ENCODE measurements at places on chromosomes 11 and 22. TPM values are rescaled to one million over a fixed set of nuclear protein-coding genes. Genes with fewer than 3 reads are reported as not detected.

- DNase-seq: no peak
- no peak overlapping the region for H3K27ac ChIP-seq
- no peaks in the 10 kb centered on the region for H3K36me3 ChIP-seq
- peaks cover 3% of the 10 kb centered on the region for H3K4me1 ChIP-seq
- no peak overlapping the region for H3K4me3 ChIP-seq
These were observed 8.1 kb upstream of the NEU3 start for GRCh38 chr11:74980634-74981033.

DNA sequence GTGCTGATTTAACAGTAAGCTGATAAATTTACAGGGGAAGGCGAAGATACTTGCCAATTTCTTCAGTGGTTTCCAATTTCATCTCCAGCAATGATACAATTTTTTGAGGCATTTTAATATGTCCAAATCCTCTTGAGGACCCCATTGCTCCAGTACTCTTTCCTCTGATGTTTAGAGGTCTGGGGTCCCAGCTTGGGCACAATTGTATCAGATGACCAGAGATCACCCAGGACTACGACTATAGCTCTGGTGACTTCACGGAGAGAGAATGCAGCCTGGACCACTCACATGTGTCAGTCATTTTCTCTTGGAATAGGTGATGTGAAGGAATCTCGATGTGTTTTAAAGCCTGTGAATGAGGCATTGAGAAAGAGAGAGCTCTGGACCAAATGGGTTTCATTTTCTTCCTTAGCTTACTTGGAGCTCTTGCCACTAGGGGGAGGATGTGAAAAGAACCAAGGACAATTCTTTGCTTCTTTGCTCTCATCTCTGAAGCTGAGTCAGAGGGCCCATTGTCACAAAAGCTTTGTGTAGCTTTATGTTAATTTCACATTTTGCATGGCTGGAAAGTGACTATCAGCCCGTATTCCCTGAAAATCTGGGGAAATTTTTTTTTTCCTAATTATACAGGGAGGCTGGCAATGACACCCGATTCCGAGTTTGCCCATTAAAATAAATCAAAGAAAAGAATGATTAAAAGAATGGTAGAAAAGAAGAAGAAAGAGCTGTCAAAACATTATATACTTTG lies 6.7 kb upstream of the CCDC90B start:
- H3K4me1 ChIP-seq: no peaks in the 10 kb centered on the region
- no peak overlapping the region for H3K27ac ChIP-seq
- H3K27me3 ChIP-seq: no peaks in the 10 kb centered on the region
- DNase-seq: peak; percentile 83
- H3K36me3 ChIP-seq: no peaks in the 10 kb centered on the region

- H3K4me1 ChIP-seq: peaks cover 7% of the 10 kb centered on the region
- H3K27ac ChIP-seq: peak overlapping the region; percentile 33
- no peaks in the 10 kb centered on the region for H3K27me3 ChIP-seq
- no peak overlapping the region for H3K4me3 ChIP-seq
- no peak for DNase-seq
These were observed 13.4 kb downstream of the PRDM10 start for GRCh38 chr11:129989149-129989813.

DNA sequence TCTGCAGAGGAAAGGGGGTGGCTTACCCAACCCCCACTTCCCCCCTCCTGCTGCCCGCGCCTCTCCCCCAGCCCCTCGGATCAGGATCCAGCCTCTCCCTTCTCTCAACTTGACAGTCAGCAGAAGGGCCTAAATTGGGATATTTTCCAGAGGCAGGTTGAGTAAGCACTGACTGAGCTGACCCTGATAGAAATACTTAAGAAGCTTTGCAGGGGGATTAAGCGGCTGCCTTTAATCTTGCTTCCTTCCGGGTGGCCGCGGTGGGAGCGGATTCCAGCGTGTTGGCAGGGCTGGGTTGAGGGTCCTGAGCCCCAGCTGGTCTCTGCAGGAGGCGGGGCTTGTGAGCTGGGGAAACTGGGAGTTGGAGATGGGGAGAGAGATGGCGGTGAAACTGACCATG lies 445.2 kb downstream of the NTM start:
- no peak overlapping the region for H3K27ac ChIP-seq
- H3K36me3 ChIP-seq: no peaks in the 10 kb centered on the region
- peaks cover 11% of the 10 kb centered on the region for H3K27me3 ChIP-seq
- no peak overlapping the region for H3K4me3 ChIP-seq

GRCh38 chr22:31127181-31127772 lies 4.5 kb downstream of the INPP5J start:
- H3K4me3 ChIP-seq: no peak overlapping the region
- peaks cover 11% of the 10 kb centered on the region for H3K4me1 ChIP-seq
- H3K36me3 ChIP-seq: no peaks in the 10 kb centered on the region
- no peaks in the 10 kb centered on the region for H3K27me3 ChIP-seq

- peaks cover 22% of the 10 kb centered on the region for H3K4me1 ChIP-seq
- H3K27ac ChIP-seq: no peak overlapping the region
- H3K4me3 ChIP-seq: no peak overlapping the region
- DNase-seq: no peak
These were observed 575 bp upstream of the MOV10L1 start for GRCh38 chr22:50089231-50089630.

DNA sequence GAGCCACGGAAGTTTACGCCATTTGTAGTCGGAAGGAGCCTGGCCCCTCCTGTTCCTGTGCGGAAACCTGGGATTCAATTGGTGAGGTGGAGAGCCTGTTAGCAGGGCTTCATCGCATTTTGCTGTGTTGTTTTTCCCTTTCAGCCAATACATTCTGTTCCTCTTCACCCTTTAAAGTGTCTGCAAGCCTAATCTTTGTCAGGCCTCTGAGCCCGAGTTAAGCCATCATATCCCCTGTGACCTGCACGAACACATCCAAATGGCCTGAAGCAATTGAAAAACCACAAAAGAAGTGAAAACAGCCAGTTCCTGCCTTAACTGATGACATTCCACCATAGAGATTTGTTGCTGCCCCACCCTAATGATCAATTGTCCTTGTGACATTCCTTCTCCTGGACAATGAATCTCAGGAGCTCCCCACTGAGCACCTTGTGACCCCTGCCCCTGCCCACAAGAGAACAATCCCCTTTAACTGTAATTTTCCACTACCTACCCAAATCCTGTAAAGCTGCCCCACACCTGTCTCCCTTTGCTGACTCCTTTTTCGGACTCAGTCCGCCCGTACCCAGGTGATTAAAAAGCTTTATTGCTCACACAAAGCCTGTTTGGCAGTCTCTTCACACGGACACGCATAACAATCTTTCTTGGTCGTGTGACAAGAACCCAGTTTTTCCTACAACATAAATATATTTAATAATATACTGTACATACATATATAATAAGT lies 37.1 kb upstream of the MMP12 start:
- DNase-seq: no peak
- H3K27me3 ChIP-seq: no peaks in the 10 kb centered on the region
- no peak overlapping the region for H3K27ac ChIP-seq
- H3K4me1 ChIP-seq: no peaks in the 10 kb centered on the region

DNA sequence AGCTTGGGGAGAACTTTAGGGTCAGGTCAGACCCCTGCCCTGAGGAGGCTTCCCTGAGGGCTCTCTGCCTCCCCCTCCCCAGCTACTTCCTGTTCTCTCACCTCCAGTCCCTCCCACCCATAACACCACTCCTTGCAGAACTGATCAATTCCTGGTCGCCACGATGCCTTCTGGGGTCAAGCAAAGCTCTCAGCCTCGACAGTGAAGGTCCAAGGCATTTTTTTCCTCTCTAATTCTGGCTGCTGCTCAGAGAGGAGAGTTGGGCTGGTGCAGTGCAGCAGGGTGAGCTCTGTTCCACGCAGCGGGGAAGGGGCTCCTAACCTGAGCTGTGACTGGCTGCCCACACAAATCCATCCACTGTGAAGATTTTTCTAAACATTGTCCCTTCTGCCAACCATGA lies 628.4 kb downstream of the BRD1 start:
- no peak overlapping the region for H3K4me3 ChIP-seq
- DNase-seq: no peak
- no peak overlapping the region for H3K27ac ChIP-seq
- peaks cover 14% of the 10 kb centered on the region for H3K27me3 ChIP-seq

- H3K27me3 ChIP-seq: no peaks in the 10 kb centered on the region
- no peak overlapping the region for H3K27ac ChIP-seq
- DNase-seq: no peak
These were observed 1.1 kb downstream of the MUC5AC start for GRCh38 chr11:1158681-1159487.

DNA sequence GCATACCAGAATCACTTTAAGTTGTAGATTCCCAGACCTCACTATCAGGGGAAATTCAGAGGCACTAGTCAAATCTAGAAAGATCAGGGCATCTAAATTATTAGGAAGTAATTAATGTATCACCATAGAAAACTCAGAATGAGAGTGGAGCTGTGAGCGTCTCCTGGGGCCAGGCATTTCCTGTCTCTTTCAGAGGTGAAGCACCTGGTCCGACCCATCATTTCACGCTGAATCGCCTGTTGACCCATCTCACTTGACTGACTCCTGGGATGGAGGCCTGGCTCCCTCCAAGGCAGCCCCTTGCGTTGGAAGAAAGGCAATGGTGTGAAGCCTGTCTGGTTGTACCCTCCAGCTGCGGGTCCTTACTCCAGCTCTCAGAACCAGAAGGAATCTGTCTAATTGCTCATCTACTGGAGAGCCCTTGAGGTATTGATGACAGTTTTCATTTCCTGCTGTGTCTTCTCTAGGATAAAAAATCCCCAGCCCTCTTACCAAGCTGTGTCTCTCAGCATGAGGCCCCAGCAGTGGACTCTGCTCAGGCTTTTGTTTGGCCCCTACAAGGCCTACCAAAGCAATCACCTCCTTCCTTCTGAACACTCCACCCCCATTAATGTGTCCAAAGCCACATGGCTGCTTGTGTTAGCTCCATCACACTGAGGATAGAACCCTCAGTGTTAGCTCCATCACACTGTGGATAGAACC lies 93.2 kb upstream of the SYT13 start:
- H3K4me1 ChIP-seq: no peaks in the 10 kb centered on the region
- no peak overlapping the region for H3K4me3 ChIP-seq
- H3K27me3 ChIP-seq: no peaks in the 10 kb centered on the region
- no peak overlapping the region for H3K27ac ChIP-seq

DNA sequence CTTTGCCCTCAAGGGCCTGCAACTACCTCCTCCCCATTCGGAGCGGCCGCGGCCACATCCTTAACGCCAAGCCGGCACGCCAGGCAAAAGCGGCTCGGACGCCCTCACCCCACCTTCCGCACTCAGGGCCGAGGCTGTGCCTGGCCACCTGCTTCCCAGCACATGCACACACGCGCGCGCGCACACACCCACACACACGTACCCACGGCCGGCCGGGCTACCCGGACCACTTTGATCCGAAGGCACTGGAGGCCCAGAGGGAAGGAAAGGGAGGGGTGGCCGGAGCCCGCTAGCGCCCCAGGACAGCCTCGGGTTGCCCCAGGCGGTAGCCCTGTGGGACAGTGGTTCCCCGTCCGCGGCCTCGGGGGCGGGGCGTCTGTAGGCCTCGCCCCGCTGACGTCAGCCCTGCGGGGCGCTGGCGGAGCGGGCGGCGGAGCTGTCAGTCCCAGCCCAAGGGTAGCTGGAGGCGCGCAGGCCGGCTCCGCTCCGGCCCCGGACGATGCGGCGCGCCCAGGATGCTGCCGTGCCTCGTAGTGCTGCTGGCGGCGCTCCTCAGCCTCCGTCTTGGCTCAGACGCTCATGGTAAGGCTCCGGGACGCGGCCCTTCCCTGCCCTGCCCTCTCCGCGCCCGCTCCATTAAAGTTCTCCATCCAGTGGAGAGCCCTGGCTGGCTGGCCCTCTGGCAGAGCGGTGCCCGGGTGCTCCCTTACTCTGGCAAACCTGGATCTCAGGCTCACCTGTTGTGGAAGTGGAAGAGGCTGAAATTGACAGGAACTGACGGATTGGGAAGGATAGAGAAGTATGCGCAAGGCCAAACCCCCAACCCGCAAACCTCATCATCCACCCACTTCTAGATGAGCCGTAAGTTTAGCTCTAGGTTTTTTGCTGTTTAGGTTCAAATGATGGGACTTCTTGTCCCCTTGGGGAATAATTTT lies at the start of gene IL10RA:
TSS of gene IL10RA (plus strand) at position 442 of the 935 bp plus-strand sequence. CDS start at position 516, 74 bp downstream.
- H3K27me3 ChIP-seq: peaks cover 35% of the 10 kb centered on the region
- no peaks in the 10 kb centered on the region for H3K36me3 ChIP-seq
- peak within 1 kb of the TSS; percentile 37 for H3K4me3 ChIP-seq
- peak; percentile 91 for DNase-seq

DNA sequence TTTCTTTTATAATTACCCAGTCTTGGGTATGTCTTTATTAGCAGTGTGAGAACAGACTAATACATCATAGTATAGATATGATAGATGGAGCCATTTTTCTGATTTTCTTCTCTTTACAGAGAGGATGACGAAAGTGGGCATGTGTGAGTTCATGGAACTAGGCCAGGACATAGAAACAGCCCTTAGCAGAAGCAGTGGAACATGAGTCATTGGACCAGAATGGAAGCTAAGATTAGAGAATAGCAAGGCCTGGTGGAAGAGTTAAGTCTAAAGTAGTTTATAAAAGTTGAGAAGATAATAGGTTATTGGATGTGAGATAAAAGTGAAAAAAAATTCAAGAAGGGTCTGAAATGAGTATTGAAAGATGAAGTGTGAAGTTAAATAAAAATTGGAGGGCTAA lies 97.0 kb upstream of the MPPED2 start:
- peak; percentile 38 for DNase-seq
- H3K36me3 ChIP-seq: no peaks in the 10 kb centered on the region
- H3K4me1 ChIP-seq: no peaks in the 10 kb centered on the region

- no peaks in the 10 kb centered on the region for H3K36me3 ChIP-seq
- H3K4me3 ChIP-seq: no peak overlapping the region
- DNase-seq: no peak
- H3K4me1 ChIP-seq: no peaks in the 10 kb centered on the region
- no peaks in the 10 kb centered on the region for H3K27me3 ChIP-seq
These were observed 120.9 kb upstream of the NECTIN1 start for GRCh38 chr11:119849872-119850271.

DNA sequence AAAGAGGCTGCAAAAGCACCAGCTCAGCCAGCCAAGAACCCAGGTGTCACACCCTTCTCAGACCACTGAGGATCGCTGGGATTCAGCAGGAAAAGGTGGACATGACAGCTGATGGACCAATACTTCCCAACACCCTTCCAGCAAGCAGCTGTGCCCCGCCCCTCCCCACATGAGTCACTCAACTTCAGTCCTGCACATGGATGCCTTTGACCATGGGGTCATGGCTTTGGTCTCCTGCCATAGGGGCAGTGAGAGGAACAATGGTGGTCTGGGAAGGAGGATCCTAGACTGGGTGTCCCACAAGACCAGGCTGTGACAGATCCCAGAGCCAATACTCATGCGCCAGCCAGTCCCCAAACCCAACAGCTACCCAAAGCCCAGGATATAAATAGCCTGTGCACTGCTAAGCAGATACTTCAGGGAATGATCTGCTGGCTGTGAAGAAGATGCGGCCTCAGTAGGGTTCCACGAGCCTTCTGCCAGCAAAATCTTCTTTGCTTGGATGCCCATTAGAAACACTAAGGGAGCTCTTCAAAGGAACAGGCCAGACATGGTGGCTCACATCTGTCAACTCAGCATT lies 5.5 kb upstream of the RGL4 start:
- H3K27me3 ChIP-seq: no peaks in the 10 kb centered on the region
- H3K27ac ChIP-seq: no peak overlapping the region
- no peak overlapping the region for H3K4me3 ChIP-seq
- no peak for DNase-seq
- H3K4me1 ChIP-seq: no peaks in the 10 kb centered on the region
- no peaks in the 10 kb centered on the region for H3K36me3 ChIP-seq

OR52I2 gene
- total RNA-seq: not detected

TMEM126A gene
- total RNA-seq: 48.0 TPM

CARD10 gene
- 19.1 TPM for total RNA-seq

CLDN5 gene
- total RNA-seq: 4.9 TPM

ZFP91 gene
- total RNA-seq: 45.9 TPM

PPFIBP2 gene
- 55.8 TPM for total RNA-seq

PRR33 gene
- not detected for total RNA-seq

CSTF3 gene
- total RNA-seq: 33.0 TPM
